Stimulated activated CD4-positive, alpha-beta T cell treated with anti-CD3 and anti-CD28 coated beads, Interleukin-1b, Interleukin-23, amount 100 ng/mL, for 4 hours (primary cell): ENCODE measurements at places on chromosomes 2 and 18.

- DNase-seq, result no peak
Measured at GRCh38 chr2:143264851-143265250, 135.6 kb downstream of the ARHGAP15 start.

GRCh38 chr2:190641469-190641868, 7.4 kb upstream of the NAB1 start:
- no peak for DNase-seq

GRCh38 chr18:44869533-44869932, 188.8 kb downstream of the SETBP1 start:
- DNase-seq, result no peak

- no peak for DNase-seq
Measured at GRCh38 chr2:15750822-15751329, 159.2 kb downstream of the DDX1 start.
